ENCODE measurements at places on chromosomes 2 and 18. TPM values are rescaled to one million over a fixed set of nuclear protein-coding genes. Genes with fewer than 3 reads are reported as not detected.

- H3K27ac ChIP-seq: no peak overlapping the region
- no peak for DNase-seq
- H3K27me3 ChIP-seq: no peaks in the 10 kb centered on the region
- no peaks in the 10 kb centered on the region for H3K36me3 ChIP-seq
- H3K4me1 ChIP-seq: no peaks in the 10 kb centered on the region
These were observed 176.3 kb downstream of the NOL4 start for GRCh38 chr18:34048423-34048822.

DNA sequence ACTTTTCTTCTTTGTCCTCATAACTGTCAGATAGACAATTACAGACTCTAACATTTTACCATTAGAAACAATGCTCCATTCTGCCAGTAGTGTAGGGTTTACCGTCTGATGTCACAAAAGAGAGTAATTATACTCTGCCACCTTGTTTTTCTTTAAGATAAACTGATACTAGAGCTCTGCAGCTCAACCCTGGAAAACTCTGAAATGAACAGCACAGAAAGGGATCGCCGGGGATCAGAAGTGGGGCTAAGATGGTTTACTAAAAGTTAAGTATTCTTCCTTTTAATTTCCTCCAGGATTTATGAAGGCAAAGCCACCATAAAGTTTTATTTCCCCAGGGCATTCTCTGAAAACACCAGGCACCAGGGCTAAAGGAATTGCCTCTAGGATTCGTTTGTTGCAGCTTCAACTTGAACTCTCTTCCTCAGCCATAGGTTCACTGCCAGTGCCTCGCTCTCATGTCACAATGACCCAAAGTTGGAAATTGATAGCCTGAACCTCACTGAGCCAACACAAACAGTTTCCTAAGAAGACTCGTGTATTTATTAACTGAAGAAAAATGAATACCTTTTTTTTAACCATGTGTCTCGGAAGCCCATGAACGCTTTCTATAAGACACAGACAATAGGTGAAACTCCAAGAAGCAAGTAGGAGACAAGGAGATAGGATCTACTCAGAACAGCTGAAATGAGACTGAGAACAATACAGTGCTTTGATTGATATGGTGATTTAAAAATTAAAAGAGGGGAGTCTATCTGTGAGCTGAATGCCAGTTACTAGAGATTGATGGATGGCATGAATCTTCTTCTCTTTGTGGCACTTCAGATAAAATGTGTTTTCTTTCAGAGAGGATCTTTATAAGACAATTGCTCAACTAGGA is 121.5 kb upstream of the SPATS2L start:
- no peaks in the 10 kb centered on the region for H3K36me3 ChIP-seq
- no peaks in the 10 kb centered on the region for H3K4me1 ChIP-seq
- DNase-seq: no peak

DNA sequence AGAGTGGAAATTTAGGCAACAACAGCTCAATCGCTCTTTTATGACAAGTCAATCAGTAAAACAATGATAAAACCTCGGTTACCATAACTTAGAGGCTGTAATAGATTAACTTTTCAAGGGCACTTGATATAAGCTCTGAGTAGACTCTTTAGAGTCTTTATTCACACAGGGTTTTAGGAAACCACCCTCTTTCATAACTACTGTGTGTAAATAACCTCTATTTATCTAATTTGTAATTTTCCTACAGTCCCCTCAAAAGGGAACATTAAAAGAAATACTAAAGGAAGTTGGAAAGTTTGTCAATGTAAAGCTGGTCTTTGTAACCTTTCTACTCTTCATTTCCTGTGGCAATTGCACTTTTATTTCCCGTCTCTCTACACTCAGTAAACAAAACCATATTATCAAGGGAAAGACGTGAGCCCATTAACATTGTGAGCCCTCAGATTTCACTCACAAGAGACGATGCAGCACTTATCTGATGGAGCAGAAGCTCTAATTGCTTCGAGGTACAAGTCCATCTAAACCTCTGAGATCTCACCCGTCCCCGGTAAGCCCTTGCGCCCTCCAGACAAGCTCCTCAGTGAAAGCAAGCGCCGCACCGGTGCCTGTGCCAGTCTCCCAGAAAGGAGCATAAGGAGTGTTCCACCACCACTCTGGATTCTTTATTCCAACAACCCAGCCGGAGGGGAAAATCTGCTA is 1.1 kb upstream of the HOXD1 start:
- peaks cover 58% of the 10 kb centered on the region for H3K27me3 ChIP-seq
- no peak overlapping the region for H3K27ac ChIP-seq
- H3K36me3 ChIP-seq: no peaks in the 10 kb centered on the region
- DNase-seq: peak; percentile 69
- H3K4me1 ChIP-seq: peaks cover 4% of the 10 kb centered on the region

GRCh38 chr2:161905389-161906046 is 168.5 kb downstream of the DPP4 start:
- DNase-seq: no peak
- H3K36me3 ChIP-seq: no peaks in the 10 kb centered on the region
- H3K4me3 ChIP-seq: no peak overlapping the region
- no peak overlapping the region for H3K27ac ChIP-seq
- H3K4me1 ChIP-seq: no peaks in the 10 kb centered on the region

- no peak for DNase-seq
- no peak overlapping the region for H3K27ac ChIP-seq
- H3K27me3 ChIP-seq: no peaks in the 10 kb centered on the region
- H3K36me3 ChIP-seq: no peaks in the 10 kb centered on the region
- H3K4me3 ChIP-seq: no peak overlapping the region
These were observed 790.9 kb downstream of the CNTNAP5 start for GRCh38 chr2:124816007-124816406.

- H3K36me3 ChIP-seq: no peaks in the 10 kb centered on the region
- peak; percentile 97 for DNase-seq
- peak overlapping the region; percentile 91 for H3K4me3 ChIP-seq
- H3K4me1 ChIP-seq: peaks cover 31% of the 10 kb centered on the region
These were observed 1.1 kb upstream of the CDH2 start for GRCh38 chr18:28177828-28178635.

- H3K4me1 ChIP-seq: peaks cover 28% of the 10 kb centered on the region
- no peaks in the 10 kb centered on the region for H3K27me3 ChIP-seq
- no peak for DNase-seq
- H3K4me3 ChIP-seq: no peak overlapping the region
These were observed 13.1 kb downstream of the CYRIA start for GRCh38 chr2:16652296-16653082.

DNA sequence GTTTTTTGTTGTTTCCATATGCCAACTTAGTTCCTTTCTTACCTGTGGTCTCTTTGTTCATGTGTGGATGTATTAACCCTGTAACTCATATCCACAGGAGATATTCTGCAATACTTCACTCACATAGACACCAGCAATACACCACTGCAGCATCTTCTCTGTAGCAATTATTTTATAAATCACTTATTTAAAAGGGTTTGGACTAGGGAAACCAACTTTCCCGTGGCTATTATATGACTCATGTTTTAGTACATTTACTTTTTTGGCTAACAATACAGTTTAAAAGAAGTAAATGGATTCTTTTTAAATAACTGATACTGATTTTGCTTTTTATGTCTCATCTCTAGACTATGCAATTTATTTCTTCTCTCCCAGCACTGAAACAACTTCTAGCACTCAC is 488.9 kb downstream of the MBD2 start:
- no peak for DNase-seq
- no peak overlapping the region for H3K4me3 ChIP-seq
- H3K27ac ChIP-seq: no peak overlapping the region
- no peaks in the 10 kb centered on the region for H3K27me3 ChIP-seq

DNA sequence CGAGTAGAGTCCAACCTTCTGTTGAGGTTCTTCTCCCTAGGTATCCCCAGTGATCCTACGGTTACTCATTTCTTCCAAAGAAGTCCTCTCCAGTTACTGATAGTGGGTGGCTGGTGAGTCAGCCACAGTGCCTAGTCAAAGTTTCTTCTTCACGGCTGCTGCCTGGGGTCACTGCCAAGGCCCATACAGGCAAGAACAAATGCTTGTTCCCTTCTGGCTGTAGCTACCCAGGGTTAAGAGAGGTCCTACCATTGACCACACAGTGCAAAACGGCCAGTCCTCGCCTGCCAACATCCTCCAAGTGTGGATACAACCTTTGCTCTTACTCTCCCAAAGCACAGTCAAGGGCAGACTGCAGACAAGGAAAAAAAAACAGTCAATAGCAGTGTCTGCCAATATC is 2.9 kb upstream of the PTPN4 start:
- H3K4me3 ChIP-seq: no peak overlapping the region
- H3K4me1 ChIP-seq: peaks cover 23% of the 10 kb centered on the region

DNA sequence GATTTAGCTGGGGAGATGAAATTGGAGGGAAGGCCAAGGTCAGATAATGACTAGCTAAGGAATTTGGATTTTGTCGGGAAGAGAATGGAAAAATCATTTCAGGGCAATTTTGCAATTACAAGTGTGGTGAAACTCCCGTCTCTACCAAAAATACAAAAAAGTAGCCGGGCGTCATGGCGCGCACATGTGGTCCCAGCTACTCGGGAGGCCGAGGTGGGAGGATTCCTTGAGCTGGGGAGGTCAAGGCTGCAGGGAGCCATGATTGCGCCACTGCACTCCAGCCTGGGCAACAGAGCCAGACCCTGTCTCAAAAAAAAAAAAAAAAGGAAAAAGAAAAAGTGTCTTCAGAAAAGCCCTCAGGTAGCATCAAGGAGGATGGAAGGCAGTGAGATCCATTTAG is 1.2 kb upstream of the TXNL1 start:
- H3K4me1 ChIP-seq: peaks cover 16% of the 10 kb centered on the region
- no peak overlapping the region for H3K27ac ChIP-seq
- no peak for DNase-seq

GRCh38 chr2:72367530-72368225 is 220.0 kb upstream of the CYP26B1 start:
- no peaks in the 10 kb centered on the region for H3K36me3 ChIP-seq
- H3K4me3 ChIP-seq: no peak overlapping the region
- H3K4me1 ChIP-seq: no peaks in the 10 kb centered on the region

GRCh38 chr2:152504618-152505017 is 169.6 kb downstream of the FMNL2 start:
- no peaks in the 10 kb centered on the region for H3K36me3 ChIP-seq
- no peak overlapping the region for H3K4me3 ChIP-seq
- H3K27me3 ChIP-seq: no peaks in the 10 kb centered on the region
- peaks cover 50% of the 10 kb centered on the region for H3K4me1 ChIP-seq
- peak; percentile 88 for DNase-seq
- peak overlapping the region; percentile 89 for H3K27ac ChIP-seq

GRCh38 chr2:177649568-177650518 is 257.3 kb downstream of the AGPS start:
- peaks cover 3% of the 10 kb centered on the region for H3K27me3 ChIP-seq
- H3K36me3 ChIP-seq: no peaks in the 10 kb centered on the region
- no peak for DNase-seq
- no peak overlapping the region for H3K4me3 ChIP-seq
- H3K4me1 ChIP-seq: no peaks in the 10 kb centered on the region

- peak; percentile 86 for DNase-seq
- H3K36me3 ChIP-seq: no peaks in the 10 kb centered on the region
- peak overlapping the region; percentile 72 for H3K4me3 ChIP-seq
- peak overlapping the region; percentile 46 for H3K27ac ChIP-seq
- H3K27me3 ChIP-seq: no peaks in the 10 kb centered on the region
These were observed 16.2 kb upstream of the ZCCHC2 start for GRCh38 chr18:62506495-62507143.

GRCh38 chr2:138081225-138082073 is 117.2 kb downstream of the HNMT start:
- no peak overlapping the region for H3K4me3 ChIP-seq
- no peak for DNase-seq
- no peaks in the 10 kb centered on the region for H3K36me3 ChIP-seq

DNA sequence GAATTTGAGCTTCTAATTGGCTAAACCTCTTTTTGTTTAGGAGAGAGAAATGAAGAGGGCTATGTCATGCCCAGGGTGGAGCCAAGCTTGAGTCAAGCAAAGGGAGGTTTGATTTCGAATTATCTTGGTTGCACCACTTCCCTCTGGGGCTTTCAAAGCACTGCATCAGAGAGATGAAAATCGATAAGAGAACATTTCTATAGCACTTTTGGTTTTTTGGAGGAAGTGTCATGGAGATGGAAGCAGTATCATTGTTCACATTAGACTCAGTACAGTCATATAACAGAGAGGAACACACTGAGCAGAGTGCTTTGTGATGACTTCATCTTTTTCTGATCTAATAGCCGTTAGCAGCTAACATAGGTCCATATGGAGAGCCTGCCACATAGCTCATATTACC is 120.3 kb upstream of the UXS1 start:
- no peak for DNase-seq
- no peaks in the 10 kb centered on the region for H3K27me3 ChIP-seq
- no peaks in the 10 kb centered on the region for H3K4me1 ChIP-seq
- no peak overlapping the region for H3K4me3 ChIP-seq
- H3K27ac ChIP-seq: no peak overlapping the region

DNA sequence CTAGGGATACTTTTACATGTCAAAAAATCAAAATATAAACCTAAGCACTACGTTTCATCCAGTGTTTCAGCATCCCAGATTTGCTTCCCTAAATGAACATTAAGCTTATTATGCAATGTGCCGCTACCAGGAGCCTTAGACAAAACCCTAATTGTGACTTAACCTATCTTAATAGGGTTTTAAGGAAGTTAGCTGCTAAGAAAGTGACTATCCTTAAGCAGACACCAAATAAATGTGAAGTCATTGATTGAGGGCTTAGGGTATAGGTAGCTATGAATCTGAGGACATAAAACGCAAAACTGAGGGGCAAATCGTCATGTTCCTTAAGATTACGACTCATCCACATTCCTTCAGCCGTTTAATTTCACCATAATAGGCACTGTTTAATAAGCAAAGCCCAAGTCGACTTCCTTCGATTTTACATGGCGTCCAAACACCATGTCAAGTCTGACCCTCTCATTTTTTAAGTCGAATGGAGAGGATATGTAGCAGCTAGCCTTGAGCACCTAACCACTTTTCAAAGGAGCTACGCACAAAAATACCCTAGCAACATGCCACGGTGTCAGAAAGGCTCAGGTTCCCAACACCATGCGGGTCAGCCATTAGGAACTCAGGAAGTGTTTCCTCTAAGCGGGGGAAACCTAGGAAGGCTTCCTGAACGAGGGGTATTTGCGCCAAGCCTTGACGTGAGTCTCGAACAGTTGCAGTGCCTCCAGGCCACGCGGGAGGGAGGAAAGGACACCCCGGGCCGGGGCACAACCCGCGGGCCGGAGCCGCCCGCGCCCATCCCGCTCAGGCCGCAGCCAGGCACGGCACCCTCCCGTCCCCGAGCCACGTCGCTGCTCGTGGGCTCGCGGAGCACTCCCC is 1.0 kb downstream of the HDLBP start:
- no peaks in the 10 kb centered on the region for H3K27me3 ChIP-seq
- H3K27ac ChIP-seq: peak overlapping the region; percentile 98
- H3K4me3 ChIP-seq: peak overlapping the region; percentile 97
- DNase-seq: peak; percentile 81
- peaks cover 46% of the 10 kb centered on the region for H3K4me1 ChIP-seq

The CFAP210 gene
- 0.36 TPM for total RNA-seq

The C1GALT1C1L gene
- 1.2 TPM for total RNA-seq

The FBXO41 gene
- 0.29 TPM for total RNA-seq

The LBX2 gene
- total RNA-seq: 5.4 TPM

The KLHL29 gene
- total RNA-seq: 3.3 TPM

The MIB1 gene
- 56.9 TPM for total RNA-seq

The HOXD12 gene
- not detected for total RNA-seq

The APLF gene
- 10.0 TPM for total RNA-seq

The FBLN7 gene
- 5.8 TPM for total RNA-seq
